ENCODE measurements at places on chromosomes 6 and 20.

DNA sequence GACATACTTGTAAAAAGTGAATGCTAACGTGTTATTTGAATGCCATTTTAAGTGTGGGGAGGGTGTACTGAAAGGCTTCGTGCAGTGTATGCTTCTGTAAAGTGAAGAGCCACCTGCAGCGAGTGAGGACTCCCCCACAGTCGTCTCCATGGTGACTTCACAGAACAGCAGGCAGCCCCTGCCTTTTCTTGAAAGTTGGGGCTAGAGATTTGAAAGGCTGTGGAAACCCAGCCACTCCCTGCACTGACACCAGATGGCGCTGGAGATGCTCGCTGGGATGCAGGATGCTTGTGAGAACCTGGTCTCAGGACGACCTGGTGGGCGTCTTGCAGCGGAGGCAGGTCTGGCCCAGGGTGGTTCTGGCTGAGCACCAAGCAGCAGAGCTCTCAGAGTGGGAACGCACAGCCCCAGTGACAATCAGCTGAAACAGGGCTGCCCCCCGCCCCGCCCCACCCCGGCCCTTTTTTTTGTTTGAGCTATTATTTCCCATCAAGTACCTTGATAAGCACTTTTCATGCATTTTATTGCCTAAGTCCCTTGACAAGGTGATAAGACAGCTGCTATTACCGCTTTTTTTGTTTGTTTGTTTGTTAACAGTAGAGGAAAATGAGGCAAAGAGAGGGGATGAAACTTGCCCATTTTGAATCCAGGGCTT, 150.3 kb downstream of the SYCP2 start:
- DNase-seq: peak; percentile 15

DNA sequence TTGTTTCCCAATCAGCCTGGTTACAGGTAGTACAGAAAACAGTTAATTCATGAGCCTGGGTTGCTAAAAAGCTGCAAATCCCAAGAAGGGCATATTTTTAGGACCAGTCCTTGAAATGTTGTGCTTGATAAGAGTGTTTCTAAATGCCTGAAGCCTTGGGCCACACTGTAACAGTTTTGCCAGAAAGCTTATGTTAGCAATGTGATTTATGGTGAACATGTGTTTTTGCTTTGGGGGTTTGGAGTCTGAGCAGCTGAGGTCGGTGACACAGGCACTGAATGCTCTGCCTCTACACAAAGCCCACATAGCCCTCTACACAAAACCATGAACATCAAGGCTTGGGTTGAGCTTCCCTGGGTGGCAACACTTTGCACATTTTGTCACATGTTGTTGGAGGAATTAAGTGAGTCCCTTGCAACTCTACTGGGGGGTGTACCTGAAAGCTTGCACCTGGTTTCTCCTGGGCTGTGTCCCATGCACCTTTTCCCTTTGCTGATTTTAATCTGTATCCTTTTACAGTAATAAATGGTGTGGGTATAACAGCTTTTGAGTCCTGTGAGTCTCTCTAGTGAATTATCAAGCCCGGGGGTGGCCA, 22.2 kb downstream of the AHI1 start:
- DNase-seq: no peak

GRCh38 chr20:60667641-60668040, 584.4 kb upstream of the CDH4 start:
- no peak for DNase-seq

DNA sequence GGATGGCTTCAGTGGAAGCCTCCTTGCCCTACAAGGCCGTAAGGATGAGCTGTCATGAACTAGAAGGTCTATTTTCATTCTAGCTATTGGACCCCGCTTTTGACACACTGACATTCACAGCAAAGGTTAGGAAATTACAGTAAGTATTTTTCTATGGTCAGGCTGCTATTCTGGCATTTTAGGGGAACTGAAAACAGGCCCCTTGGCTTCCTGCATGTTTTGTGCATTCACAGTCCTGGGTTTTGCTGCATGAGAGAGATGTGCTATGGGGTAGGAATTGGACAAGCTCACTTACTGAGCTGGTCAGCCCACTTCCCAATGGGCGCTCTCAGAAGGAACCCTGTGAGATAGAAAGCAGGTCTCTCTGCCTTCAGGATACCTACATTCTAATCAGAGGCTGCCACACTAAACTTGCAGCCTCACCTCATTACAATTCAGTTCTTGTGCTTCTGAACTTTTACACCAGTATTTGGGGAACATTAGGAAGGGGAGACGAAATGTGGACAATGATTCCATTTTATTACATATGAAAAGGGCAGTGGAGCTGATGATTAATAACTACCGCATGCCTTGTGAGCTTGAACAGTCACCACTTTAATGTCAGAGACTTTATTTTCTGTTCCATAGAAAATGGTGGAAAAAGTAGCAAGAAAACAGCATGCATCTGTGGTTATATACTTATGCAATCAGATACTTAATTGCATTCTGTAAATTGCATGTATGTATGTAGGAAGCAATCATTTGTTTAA, 86.6 kb upstream of the TAB2 start:
- DNase-seq: no peak

DNA sequence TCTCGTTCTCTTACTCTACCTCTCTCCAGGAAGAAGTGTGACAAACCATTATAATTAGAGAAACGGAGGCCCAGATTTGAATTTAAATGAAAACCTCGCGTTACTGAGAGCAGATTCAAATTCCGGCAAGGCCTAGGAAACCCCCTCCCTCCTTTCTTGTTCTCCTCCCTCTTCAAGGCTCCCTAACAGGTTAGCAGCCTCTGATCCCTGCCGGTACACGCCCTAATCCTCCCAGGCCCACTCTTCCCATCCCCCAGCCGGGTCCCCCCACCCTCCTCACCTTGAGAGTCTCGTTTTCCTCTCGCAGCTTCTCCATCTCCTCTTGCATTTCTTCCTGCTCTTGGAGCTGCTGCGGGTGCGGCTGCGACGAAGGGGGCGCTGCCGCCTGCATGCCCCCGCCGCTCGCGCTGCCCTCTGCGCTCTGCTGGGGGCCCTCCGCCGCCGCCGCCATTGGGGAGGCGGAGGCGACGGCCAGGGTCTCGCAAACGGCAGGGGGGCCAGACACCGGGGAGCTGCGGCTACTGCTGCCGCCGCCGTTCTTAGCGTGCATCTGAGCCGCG, 3.8 kb downstream of the MTCL3 start:
- no peak for DNase-seq

Data from stimulated activated CD8-positive, alpha-beta memory T cell treated with anti-CD3 and anti-CD28 coated beads, Interleukin-4, amount 100 ng/mL, for 24 hours (primary cell).